ENCODE measurements at places on chromosomes 12 and 14. TPM values are rescaled to one million over a fixed set of nuclear protein-coding genes. Genes with fewer than 3 reads are reported as not detected.

TSHR gene
- total RNA-seq = not detected

TTC6 gene
- total RNA-seq = not detected

IGF1 gene
- not detected for total RNA-seq

TMEM132D gene
- total RNA-seq = not detected

TPPP2 gene
- total RNA-seq = not detected

IGFBP6 gene
- total RNA-seq = 47.7 TPM

TAS2R50 gene
- 6.2 TPM for total RNA-seq

VRTN gene
- total RNA-seq = not detected

PTPRQ gene
- total RNA-seq = 0.17 TPM

DNA sequence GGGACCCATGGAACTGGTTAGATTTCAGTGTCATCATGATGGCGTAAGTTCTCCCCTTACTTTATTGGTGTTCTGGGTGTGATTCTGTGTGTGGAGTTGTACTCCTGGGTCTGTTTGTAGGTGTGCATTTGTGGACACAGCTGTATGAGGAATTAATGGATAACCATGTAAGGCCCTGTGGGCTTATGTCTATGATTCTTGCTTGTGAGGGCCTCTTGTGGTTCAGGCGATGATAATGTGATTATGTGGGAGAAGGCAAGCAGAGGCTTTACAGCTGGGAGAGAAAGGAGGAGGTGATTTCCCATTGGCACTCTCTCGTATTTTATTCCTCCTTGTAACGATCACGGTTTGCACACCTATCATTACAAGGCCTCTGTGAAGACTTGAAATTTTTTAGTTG, 96.1 kb downstream of the SCN8A start:
- DNase-seq = no peak

GRCh38 chr12:45231515-45232145, 15.7 kb downstream of the ANO6 start:
- peak; percentile 62 for DNase-seq

DNA sequence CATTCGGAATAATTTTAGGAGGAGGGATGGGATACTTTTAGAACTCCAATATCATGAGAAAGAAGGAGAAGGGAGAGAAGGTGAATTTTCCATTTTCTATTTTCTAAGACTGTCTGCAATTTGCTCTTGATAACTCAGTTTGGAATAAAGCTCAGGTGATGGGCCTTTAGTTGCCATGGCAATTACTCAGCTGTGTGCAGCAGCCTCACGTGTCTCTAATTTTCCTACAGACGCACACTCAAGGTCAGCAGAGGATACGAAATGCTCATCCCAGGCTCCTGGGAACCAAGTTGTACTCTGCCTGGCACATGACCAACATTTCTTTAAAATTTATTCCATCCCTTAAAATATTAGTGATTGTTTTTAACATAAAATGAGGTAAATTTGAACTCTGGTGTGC, 76.7 kb downstream of the TTC8 start:
- no peak for DNase-seq

DNA sequence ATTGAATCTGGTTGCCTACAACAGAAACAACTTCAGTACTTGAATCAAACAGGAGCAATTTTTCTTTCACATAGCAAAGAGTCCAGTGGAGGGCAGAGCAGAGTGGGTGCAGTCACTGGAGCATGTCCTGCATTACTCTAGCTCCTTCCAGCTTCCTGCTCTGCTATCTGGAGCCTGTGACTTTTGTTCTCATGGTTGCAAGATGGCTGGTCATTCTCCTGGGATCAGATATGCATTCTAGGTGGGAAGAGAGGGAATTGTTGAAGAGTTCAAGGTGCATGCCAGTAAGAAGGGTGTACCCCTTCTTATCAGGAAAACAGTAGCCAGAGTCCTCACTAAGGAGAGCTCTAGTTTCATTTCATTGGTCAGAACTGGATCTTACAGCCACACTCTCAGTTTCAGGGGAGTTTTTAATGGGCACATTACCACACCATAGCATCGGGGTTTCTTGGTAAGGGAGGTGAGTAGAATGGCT, 8.0 kb downstream of the IFT43 start:
- no peak for DNase-seq

DNA sequence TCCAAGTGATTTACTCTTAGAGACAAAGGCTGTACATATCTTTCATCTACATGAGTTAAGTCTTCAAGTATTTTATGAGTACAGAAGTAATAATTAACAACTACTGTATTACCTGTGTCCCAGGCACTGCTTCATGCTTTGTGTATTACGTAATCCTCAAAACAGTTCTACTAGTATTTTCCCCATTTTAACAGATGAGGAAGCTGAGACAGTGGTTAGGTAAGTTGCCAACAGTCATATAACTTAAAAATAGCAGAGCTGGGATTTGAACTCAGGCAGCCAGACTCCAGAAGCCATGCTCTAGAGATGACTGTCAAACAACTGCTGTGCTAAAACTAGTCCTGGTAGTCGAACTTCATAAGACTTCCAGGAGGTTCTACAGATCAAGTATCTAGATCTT, 10.7 kb downstream of the TRMT5 start:
- DNase-seq = no peak

DNA sequence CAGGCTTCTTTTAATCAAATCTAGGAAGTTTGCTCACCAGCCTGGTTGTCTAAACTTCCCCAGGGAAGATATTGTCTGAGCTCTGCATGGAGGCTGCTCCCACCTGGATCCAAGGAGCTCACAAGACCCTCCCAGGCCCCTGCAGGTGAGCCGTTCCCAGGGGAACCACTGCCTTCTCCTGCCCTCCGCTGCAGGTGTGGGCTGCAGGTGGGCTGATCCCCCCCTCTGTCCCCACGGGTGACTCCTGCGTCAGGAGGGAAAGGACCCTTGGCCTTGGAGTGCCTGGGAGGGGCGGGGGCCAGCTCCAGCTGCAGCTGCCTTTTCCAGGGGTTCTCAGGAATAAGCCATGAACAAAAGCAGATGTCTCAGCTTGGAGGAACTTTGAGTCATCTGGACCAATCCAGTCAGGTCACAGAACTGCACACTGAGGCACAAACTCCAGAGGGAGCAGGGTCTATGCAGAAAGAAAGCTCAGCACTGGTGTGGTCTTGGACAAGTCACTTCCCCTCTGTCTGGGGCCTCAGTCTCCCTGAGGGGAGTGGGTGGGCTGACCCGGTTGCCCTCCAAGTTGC, 246.6 kb upstream of the RTL1 start:
- no peak for DNase-seq

DNA sequence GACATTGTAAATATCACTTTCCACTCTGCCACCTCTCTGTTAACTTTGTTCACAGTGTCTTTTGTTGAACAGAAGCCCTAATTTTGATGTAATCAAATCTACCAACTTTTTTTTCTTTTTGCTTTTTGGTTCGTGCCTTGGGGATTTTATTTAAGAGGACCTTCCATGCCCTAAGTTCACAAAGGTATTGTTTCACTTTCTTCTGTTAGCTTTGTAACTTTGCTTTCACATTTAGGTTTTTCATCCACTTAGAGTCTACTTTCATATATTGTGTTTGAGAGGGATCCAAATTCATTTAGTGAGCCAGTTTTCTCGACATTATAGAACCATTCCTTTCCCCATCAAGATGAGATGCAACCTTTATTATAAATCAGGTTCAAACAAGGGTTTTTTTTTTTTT, 275.7 kb upstream of the CRY1 start:
- DNase-seq = no peak

GRCh38 chr12:388012-388411, 1.1 kb downstream of the KDM5A start:
- DNase-seq = no peak

DNA sequence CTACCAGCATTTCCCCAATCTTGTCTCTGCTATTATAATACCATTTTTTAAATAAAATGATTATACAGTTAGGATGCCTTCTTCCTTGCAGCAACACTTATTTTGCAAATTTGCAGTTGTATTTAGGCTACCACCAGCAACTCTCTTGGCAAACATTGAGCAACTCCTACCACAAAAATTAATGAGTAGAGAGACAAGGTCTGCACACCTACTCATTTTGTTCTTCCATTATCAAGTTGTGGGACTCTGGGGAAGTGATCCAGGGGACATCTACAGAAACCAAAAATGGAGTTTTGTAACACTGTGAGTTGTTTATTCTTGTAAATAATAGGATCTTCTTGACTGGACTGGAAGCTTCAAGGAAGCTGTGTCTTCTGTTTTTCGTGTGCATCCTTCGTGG, 38.6 kb downstream of the DGLUCY start:
- DNase-seq = no peak

GRCh38 chr12:117033382-117034221, 65.6 kb downstream of the TESC start:
- DNase-seq = no peak

DNA sequence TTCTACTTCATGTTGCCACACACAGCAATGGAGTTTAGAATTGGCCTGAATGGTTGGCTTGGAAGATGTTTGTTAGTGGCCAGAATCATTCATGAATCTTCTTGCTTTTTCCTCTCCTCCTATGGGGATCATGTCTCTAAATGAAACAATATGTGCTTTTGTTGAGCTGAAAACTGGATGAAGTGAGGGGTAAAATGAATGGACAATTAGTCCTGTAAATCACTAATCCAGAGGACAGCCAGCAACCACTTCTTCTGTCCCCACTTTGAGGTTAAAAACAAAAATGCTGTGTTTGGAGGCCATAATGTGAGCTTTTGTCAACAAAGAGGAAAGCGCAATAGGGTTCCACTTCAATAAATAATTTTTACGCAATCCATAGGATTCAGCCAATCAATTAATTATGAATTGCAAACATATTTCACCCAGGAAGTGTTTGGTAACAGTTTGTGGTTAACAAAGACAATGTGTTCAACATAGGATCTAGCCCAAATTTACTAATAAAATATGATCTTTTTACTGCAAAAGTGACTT, 30.3 kb upstream of the AMIGO2 start:
- DNase-seq = no peak

DNA sequence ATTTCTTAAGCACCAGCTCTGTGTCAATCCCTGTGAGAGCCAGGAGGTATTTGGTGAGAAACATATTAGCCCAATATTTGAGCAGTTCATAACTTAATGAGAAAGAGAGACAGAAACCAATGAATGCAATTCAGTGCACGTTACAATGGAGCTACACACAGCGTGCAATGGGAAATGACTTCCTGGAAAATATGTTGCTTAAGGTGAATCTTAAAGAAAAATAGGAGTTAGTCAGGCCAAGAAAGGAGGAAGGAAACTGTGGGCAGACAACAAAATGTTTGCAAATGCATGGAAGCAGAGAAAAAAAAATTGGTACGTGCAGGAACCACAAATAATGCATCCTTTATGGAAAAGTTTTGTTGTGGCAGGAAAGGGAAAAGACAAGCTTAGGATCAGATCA, 481.7 kb downstream of the BCAT1 start:
- DNase-seq = no peak

DNA sequence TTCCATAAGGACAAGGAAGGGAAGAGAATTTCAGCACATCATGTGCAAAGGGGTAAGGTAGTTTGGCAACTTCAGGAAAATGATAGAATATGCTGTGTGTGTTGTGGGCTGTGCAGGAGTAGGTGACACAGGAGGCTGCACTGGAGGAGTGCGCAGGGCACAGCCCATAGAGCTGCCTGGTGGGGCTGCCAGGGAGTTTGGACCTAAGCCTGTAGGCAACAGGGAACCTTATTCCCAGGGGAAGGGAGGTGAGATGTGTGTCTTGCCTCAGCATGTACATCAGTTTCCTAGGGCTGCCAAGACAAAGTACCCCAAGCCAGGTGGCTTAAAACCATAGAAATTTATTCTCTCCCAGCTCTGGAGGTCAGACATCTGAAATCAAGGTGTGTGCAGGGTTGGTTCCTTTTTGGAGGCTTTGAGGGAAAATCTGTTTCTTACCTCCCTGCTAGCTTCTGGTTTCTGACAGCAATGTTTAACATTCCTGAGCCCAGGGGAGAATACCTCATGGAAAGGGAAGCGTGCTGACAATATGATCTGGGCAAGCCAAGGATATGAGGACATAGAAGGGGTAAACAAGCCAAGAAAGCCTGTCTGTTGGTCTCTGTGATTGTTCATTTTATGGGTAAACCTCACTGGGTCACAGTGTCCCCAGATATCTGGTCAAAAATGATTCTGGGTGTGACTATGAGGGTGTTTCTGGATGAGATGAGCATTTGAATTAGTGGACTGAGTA, 174.0 kb upstream of the NTF3 start:
- DNase-seq = no peak

DNA sequence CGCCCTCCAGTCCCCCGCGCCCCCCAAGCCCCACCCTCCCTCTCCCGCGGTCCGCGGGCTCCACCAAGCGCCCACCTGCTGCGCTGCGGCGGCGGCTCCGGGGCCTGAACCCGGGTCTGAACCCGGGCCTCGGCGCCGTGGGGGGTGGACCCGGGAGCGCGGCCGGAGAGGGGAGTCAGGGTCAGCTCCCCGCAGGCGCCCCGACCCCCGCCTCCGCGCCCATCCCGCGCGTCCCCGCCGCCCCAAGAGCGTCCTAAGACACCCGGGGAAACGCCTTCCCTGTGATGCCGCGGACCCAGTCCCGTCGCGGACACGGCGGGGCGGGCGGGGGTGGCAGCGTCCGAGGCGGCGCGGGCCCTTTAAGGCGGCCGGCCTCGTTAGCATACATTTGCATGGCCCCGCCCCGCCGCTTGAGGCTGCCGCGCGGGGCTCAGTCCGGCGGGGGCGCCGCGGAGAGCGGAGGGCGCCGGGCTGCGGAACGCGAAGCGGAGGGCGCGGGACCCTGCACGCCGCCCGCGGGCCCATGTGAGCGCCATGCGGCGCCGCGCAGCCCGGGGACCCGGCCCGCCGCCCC, at the start of gene MMP17:
Gene MMP17, plus strand, starts transcription at position 433 of the 574 bp plus-strand sequence. Its CDS starts 102 bp downstream, at position 535.
- peak; percentile 34 for DNase-seq

- no peak for DNase-seq
Observed at GRCh38 chr14:70711451-70711850, 69.7 kb downstream of the TTC9 start.

- DNase-seq = no peak
Observed at GRCh38 chr12:131782061-131782460, 46.1 kb upstream of the MMP17 start.

DNA sequence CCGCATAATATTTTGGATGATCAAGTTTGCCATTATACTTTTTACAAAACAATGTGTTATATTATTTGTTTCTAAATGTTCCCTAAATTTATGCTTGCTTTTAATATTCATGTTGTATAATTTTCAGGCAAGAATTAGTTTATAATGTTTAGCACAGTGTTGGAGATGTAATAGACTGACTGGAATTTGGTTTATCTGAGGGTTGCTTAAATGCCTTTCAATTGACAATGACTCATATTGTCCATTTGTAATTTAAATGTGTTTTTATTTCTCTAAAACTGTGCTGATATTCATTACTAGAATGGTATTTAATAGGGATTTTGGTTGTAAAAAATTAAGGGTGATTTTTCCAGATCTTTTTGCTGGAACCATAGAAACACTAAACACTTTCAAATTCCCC, 788.4 kb downstream of the SLC6A15 start:
- no peak for DNase-seq

DNA sequence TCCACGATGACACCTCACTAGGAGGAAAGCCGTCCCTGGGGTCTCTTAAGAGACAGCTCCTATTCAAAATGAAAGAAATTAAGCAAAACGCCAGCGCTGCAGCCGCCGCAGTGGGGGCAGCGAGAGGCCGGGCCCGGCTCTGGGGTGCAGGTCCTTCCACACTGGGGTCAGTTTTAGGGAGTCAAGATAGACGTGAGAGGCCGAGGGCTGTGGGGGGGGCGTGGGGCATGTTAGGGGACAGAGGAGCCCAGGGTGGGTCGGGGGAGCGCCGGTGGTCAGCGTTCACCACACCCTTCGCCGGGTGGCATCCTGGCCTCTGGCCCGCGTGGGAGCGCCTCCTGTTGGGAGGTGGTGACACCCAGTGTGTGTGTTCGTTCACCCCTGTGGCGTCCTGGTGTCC, 25.7 kb downstream of the KIF26A start:
- no peak for DNase-seq

All from mammary epithelial cell (primary cell).